ENCODE measurements at places on chromosomes 7 and 10. TPM values are rescaled to one million over a fixed set of nuclear protein-coding genes. Genes with fewer than 3 reads are reported as not detected.

GRCh38 chr7:141915565-141915964, 634 bp upstream of the OR9A4 start:
- no peaks in the 10 kb centered on the region for H3K4me1 ChIP-seq
- no peak overlapping the region for H3K4me3 ChIP-seq
- DNase-seq: no peak
- no peaks in the 10 kb centered on the region for H3K36me3 ChIP-seq

The SHOC2 gene
- 44.3 TPM for total RNA-seq

GRCh38 chr10:120969219-120969645, 118.1 kb downstream of the WDR11 start:
- no peak overlapping the region for H3K4me3 ChIP-seq
- peaks cover 59% of the 10 kb centered on the region for H3K4me1 ChIP-seq
- peaks cover 15% of the 10 kb centered on the region for H3K36me3 ChIP-seq
- no peak overlapping the region for H3K27ac ChIP-seq
- no peaks in the 10 kb centered on the region for H3K27me3 ChIP-seq

The PTF1A gene
- total RNA-seq: 0.51 TPM

- no peak overlapping the region for H3K4me3 ChIP-seq
- peaks cover 14% of the 10 kb centered on the region for H3K4me1 ChIP-seq
- H3K36me3 ChIP-seq: no peaks in the 10 kb centered on the region
- no peak for DNase-seq
Observed at GRCh38 chr7:1229956-1230355, 2.7 kb upstream of the UNCX start.

Data from type B pancreatic cell (in vitro differentiated cells).